ENCODE measurements at places on chromosomes 1 and 21.
A peak's percentile ranks its signal among the peaks of the same experiment; 100 is the strongest.

DNA sequence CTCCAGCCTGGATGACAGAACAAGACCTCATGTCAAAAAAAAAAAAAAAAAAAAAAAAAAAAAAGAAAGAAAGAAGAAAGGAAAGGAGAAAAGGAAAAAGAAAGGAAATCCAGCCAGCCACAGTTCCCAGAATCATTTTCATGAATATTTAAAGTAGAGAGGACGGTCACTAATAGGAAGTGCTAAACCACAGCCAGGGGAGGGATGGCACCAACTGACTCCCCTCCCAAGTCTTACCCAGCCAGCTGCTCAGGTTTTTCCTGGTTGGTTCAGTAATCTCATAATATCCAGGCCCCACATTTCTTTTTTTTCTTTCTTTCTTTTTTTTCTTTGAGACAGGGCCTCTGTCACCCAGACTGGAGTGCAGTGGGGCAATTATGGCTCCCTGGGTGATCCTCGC is 63.9 kb upstream of the AK4 start:
- DNase-seq, result no peak

DNA sequence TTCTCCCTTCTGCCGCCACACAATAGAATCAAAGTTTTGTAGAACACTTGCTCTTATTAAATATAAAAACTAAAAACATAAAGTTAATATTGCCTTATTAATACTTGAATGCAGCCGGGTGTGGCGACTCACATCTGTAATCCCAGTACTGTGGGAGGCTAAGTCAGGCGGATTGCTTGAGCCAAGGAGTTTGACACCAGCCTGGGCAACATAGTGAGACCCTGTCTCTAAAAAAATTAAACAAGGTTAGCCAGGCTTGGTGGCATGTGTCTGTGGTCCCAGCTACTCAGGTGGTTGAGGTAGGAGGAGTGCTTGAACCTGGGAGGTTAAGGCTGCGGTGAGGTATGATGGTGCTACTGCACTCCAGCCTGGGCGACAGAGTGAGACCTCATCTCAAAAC is 13.2 kb upstream of the HHAT start:
- no peak for DNase-seq

- no peak for DNase-seq
These were observed 100.7 kb downstream of the COLGALT2 start for GRCh38 chr1:183936791-183937190.

- no peak for DNase-seq
These were observed 17.6 kb downstream of the HSPG2 start for GRCh38 chr1:21919520-21919919.

- no peak for DNase-seq
These were observed 471.5 kb downstream of the PTPRU start for GRCh38 chr1:29707796-29708195.

DNA sequence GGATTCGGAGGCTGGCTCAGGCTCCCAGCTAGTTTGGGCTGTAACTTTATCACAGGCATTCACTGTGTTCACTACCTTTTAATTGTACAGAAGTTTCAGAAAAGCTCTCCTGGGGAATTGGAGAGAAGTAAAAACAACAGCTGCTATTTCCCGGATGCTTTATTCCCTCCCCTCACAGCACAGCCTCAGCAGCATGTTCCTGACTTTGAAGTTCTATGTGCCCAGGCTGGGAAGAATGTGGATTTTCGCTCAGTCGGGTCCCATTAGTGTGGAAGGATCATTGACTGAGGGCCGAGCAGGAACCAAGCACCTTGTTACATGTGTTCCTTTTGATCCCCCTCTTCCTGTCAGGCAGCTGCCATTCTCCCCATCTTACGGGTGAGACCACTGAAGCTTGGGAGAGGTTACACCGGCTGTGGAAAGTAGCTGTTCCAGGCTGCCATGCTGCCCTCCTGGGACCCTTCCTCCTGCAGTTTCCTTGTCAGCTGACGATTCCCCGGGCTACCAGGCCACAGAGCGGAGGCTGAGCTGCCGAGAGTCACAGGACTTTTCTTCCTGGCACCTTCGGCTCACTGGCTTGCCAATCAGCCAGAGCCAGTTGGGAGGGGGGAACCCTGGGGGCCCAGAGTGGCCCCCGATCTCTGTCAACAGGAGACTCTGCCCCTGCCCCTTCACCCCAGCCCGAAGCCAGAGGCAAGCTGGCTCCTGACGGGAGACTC is 223.1 kb upstream of the TMEM51 start:
- no peak for DNase-seq

DNA sequence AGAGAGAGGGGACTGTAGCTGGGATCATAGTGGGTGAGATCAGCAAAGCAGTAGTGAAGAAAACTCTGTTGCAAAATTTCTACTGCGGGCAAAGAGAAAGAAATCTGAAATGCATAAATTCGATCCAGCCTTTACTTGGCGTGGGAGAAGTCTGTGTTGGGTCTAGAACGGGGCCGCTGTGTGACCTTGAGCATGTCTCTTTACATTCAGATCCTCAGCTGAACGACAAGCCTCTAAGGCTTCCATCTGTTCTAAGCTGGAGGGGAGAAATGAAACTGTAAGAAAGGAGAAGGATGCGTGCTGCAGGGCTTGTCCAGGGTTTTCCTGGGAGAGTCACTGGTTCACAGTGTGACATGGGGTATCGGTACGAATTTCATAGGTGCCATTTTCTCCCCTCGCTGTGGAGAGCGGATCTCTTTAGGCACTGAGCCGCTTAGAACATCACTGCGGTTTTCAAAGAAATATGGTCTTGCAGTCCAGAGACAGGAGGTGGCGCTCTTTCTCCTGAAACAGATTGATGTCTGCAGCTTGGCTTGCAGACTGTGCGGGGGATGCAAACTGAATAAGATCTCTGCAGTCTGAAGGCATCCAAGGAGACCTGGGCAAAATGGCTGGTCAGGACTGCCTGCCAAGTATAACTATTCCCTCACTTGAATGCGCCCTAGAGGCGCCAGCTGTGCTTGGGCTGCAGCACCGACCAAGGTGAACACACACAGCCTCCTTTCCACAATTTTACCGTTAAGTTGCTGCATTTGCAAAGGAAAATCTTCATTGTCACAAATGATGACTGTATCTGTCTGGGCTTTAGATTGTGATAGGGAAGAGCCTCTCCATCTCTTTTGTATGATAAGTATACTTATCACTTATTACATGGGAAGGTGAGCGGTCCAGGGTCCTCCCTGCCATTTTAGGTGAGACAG is 104.1 kb downstream of the XCL2 start:
- DNase-seq, result peak; percentile 22

- DNase-seq, result peak; percentile 65
These were observed 8.6 kb downstream of the FNDC5 start for GRCh38 chr1:32861904-32862695.

DNA sequence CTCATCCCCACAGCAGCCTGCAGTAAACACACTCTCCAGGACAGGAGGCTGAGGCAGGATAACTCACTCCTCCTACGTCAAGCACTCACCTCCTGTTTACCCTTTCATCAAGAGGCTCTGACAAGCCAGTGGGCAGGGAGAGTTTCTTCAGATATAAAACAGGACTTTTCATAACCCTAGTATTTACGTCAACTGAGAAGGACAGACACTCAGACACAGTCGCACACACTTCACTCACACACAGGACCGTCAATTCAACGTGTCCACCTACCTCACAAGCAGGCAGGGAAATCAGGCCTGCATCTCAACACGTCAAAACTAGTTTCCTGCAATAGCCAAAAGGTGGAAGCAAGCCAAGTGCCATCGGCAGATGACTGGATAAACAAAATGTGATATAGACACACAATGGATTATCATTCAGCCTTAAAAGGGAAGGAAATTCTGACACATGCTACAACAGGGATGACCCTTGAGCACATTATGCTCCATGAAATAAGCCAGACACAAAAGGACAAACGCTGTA is 48.6 kb downstream of the ITPKB start:
- no peak for DNase-seq

All from cerebellar nuclear complex (tissue), 1 donor.